ENCODE measurements at places on chromosomes 5 and 9. TPM values are rescaled to one million over a fixed set of nuclear protein-coding genes. Genes with fewer than 3 reads are reported as not detected.

The SEMA5A gene
- total RNA-seq = 29.3 TPM

The NIM1K gene
- total RNA-seq = 0.26 TPM

The PCDHB12 gene
- total RNA-seq = 3.5 TPM

The EGFL7 gene
- 62.2 TPM for total RNA-seq

The NTRK2 gene
- 33.2 TPM for total RNA-seq

The SHOC1 gene
- not detected for total RNA-seq

The PTGER4 gene
- 24.0 TPM for total RNA-seq

The LECT2 gene
- total RNA-seq = not detected

The TYRP1 gene
- total RNA-seq = 3.5 TPM

The ABLIM3 gene
- 15.1 TPM for total RNA-seq

The KCNN2 gene
- 0.17 TPM for total RNA-seq

The FAM221B gene
- total RNA-seq = not detected

The SLC25A2 gene
- not detected for total RNA-seq

The TRPM3 gene
- 9.2 TPM for total RNA-seq

The G3BP1 gene
- total RNA-seq = 135 TPM

The SH3PXD2B gene
- 30.6 TPM for total RNA-seq

The CFAP90 gene
- not detected for total RNA-seq

The ANKRD31 gene
- 0.17 TPM for total RNA-seq

The CDC14B gene
- total RNA-seq = 24.7 TPM

The PCDHGB3 gene
- 3.0 TPM for total RNA-seq

The TMEM215 gene
- total RNA-seq = not detected

The PCDHGB1 gene
- 4.6 TPM for total RNA-seq

The ANKRD20A1 gene
- total RNA-seq = 3.0 TPM

The MEIKIN gene
- not detected for total RNA-seq

The ITGA1 gene
- 67.1 TPM for total RNA-seq

The CDHR2 gene
- 65.7 TPM for total RNA-seq

The POLE3 gene
- total RNA-seq = 24.5 TPM

The FAM78A gene
- total RNA-seq = 7.5 TPM

The BRD8 gene
- total RNA-seq = 55.7 TPM

The C1QTNF2 gene
- 2.2 TPM for total RNA-seq

The ENHO gene
- 1.7 TPM for total RNA-seq

The EPB41L4A gene
- 61.9 TPM for total RNA-seq

The ACTBL2 gene
- not detected for total RNA-seq

The TSSK1B gene
- total RNA-seq = 0.20 TPM

The FOXD4L3 gene
- not detected for total RNA-seq

The FREM1 gene
- total RNA-seq = 8.2 TPM

The BNC2 gene
- total RNA-seq = 52.0 TPM
